Vagina (tissue), 2 donors: ENCODE measurements at places on chromosomes 4 and X. TPM values are rescaled to one million over a fixed set of nuclear protein-coding genes. Genes with fewer than 3 reads are reported as not detected.

Gene TLR1
- total RNA-seq: 10.3 TPM

DNA sequence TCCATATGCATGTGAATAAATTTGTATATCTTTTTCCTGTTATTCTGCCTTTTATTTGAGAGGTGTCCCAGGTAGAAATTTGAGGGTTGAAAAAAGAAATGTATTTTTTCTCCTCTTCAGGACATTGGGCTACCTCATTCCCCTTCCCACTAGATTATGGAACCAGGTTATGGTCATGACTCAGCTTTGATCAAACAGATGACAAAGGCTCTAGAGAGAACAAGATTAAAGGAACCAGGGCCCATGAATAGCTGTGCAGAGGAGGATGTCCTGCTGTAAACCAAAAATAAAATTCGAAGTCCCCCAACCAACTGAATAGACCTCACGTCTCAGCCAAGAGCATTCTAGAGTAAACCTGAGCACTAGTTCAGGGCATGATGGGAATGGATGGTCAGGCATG lies 313.2 kb downstream of the RAPGEF2 start:
- no peaks in the 10 kb centered on the region for H3K36me3 ChIP-seq
- no peak for DNase-seq
- no peaks in the 10 kb centered on the region for H3K4me1 ChIP-seq
- H3K27ac ChIP-seq: no peak overlapping the region
- no peaks in the 10 kb centered on the region for H3K27me3 ChIP-seq
- no peak overlapping the region for H3K4me3 ChIP-seq

DNA sequence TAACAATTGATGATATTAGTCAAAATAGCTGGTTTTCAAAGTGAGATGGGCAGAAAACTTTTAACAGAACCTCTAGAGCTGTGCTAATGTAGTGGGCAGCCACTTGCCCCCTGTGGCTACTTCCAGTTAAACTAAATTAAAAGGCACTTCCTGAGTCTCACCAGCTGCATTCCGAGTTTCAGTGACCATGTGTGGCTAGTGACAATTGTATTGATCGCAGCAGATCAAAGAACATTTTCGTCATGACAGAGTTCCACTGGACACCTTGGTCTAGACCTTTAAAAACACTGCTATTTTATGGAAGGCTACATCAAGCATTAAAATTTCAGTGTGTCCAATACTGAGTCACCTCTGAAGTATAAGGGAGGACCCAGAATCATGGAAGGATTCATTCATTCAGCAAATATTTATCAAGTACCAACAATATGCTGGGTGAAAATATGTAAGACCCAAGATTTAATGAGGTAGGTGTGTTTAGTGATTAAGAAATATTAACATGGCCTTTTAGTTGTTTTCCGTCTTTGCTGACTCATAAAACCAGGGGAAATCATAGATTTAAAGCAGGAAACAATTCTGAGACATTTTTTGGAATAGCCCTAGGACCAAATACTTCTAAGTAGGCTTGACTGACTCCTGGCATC lies 5.1 kb upstream of the FAT1 start:
- H3K27me3 ChIP-seq: no peaks in the 10 kb centered on the region
- H3K4me1 ChIP-seq: peaks cover 7% of the 10 kb centered on the region
- no peak for DNase-seq
- no peak overlapping the region for H3K27ac ChIP-seq

GRCh38 chr4:14149176-14150053 lies 521.9 kb upstream of the BOD1L1 start:
- no peak overlapping the region for H3K27ac ChIP-seq
- H3K36me3 ChIP-seq: no peaks in the 10 kb centered on the region
- H3K27me3 ChIP-seq: no peaks in the 10 kb centered on the region
- DNase-seq: no peak

Gene CLTRN
- total RNA-seq: not detected

- no peak overlapping the region for H3K4me3 ChIP-seq
- H3K27ac ChIP-seq: no peak overlapping the region
- H3K36me3 ChIP-seq: no peaks in the 10 kb centered on the region
- DNase-seq: no peak
- no peaks in the 10 kb centered on the region for H3K27me3 ChIP-seq
These were observed 127.4 kb upstream of the RPL34 start for GRCh38 chr4:108492816-108493595.

Gene ATP10D
- total RNA-seq: 25.3 TPM

- H3K27me3 ChIP-seq: no peaks in the 10 kb centered on the region
- H3K4me1 ChIP-seq: no peaks in the 10 kb centered on the region
These were observed 114.0 kb downstream of the ENPP6 start for GRCh38 chr4:184103527-184104264.

Gene GAGE12H
- total RNA-seq: not detected

DNA sequence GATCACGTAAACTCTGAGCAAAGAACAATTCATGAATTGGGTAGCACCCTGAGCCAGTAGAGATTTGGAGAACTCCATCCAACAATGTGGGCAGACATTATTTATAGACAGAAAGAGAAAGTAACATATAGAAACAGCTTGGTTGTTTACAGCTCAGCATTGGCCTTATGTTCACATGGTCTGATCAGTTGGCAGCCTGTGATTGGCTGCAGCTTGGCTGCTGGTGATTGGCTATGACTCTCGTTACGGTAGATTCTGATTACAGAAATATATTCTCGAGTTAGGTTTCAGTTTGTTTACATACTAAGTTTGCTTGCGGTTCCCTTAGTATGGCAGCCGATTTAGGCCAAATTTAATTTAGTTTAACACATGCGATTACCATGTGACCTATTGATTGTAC lies 663.4 kb downstream of the RAPGEF2 start:
- DNase-seq: no peak
- no peaks in the 10 kb centered on the region for H3K27me3 ChIP-seq
- no peaks in the 10 kb centered on the region for H3K36me3 ChIP-seq
- no peaks in the 10 kb centered on the region for H3K4me1 ChIP-seq
- H3K27ac ChIP-seq: no peak overlapping the region
- no peak overlapping the region for H3K4me3 ChIP-seq

- no peak overlapping the region for H3K4me3 ChIP-seq
- H3K4me1 ChIP-seq: no peaks in the 10 kb centered on the region
- H3K36me3 ChIP-seq: no peaks in the 10 kb centered on the region
- H3K27ac ChIP-seq: no peak overlapping the region
- no peak for DNase-seq
These were observed 14.6 kb downstream of the CCKAR start for GRCh38 chr4:26475716-26476115.

DNA sequence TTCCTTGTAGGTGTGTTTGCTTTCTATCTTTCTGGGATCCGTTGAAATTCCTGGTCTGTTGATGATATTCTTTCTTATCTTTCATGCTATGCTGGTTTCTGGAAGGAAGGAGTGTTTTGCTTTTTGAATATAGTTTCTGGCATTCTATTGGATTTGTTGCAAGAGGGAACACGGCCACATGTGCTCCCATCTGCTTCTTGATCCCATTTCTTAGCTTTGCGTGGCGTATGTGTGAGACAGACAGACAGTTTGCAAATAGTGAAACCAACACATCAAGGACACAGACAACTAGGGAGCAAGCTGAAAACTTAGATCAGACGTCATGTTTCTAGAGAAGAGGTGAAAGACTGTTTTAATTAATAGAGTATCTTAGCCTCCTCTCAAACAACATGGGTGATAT lies 261.9 kb upstream of the PUDP start:
- no peaks in the 10 kb centered on the region for H3K4me1 ChIP-seq
- H3K27ac ChIP-seq: no peak overlapping the region

Gene MORC4
- 17.9 TPM for total RNA-seq

DNA sequence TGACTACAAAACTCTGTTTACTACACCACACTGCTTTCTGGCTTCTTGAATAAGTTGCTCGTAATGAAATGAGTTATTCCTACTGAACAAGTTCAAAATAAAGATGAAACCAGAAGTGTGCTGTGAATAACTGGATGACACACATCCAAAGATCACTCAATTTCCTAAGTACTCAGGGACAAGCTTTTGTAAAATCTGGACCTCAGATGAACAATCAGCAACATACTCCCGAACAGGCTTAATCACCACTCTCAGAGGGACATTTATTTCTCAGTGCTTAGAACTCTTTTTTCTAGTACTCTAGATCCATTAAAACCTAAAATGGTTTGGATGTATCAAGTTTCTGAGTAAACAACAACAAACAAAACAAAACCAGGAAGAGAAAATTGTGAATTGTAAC lies 61.5 kb upstream of the EXOC1L start:
- H3K27ac ChIP-seq: no peak overlapping the region
- no peak overlapping the region for H3K4me3 ChIP-seq
- H3K27me3 ChIP-seq: no peaks in the 10 kb centered on the region
- H3K4me1 ChIP-seq: no peaks in the 10 kb centered on the region
- no peaks in the 10 kb centered on the region for H3K36me3 ChIP-seq

DNA sequence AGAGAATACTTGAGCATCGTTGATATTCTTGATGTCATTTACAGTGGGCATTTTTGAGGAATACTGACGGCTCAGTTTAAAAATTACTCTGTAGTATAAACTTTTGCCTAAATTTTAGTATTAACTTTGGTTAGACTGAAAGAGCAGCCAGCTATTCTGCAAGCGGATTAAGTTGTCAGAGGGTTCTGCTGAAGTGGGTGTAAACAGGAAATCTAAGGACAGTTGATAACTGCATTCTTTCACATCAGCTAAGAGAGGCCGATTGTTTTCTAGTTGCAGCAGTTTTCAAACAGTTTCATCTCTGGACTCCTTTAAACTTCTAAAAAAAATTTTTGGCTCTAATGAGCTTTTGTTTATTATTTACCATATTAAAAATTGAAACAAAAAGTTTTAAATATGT lies 149.6 kb downstream of the RAPGEF2 start:
- H3K4me3 ChIP-seq: no peak overlapping the region
- no peaks in the 10 kb centered on the region for H3K27me3 ChIP-seq
- H3K36me3 ChIP-seq: no peaks in the 10 kb centered on the region
- no peak for DNase-seq
- H3K27ac ChIP-seq: no peak overlapping the region
- H3K4me1 ChIP-seq: peaks cover 8% of the 10 kb centered on the region

Gene ERAS
- not detected for total RNA-seq

GRCh38 chrX:103310555-103311398 lies at the start of gene BEX2:
Gene BEX2 (minus strand): TSS chrX:103310990. CDS start chrX:103309976, 1,014 bp downstream.
- no peak for DNase-seq
- peaks cover 6% of the 10 kb centered on the region for H3K4me1 ChIP-seq
- H3K27ac ChIP-seq: no peak within 1 kb of the TSS
- H3K27me3 ChIP-seq: no peaks in the 10 kb centered on the region

DNA sequence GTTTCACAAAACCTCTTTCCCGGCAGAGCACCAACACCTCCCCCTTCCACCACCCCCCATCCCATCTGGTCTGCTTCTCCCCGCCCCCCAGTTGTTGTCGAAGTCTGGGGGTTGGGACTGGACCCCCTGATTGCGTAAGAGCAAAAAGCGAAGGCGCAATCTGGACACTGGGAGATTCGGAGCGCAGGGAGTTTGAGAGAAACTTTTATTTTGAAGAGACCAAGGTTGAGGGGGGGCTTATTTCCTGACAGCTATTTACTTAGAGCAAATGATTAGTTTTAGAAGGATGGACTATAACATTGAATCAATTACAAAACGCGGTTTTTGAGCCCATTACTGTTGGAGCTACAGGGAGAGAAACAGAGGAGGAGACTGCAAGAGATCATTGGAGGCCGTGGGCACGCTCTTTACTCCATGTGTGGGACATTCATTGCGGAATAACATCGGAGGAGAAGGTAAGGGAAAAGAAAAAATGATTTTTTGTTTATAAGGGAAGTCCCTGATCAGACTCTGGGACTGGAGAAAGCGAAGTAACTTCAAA lies at the start of gene PDGFRA:
Gene PDGFRA, plus strand, starts transcription at position 333 of the 541 bp plus-strand sequence. CDS start 29,476 bp downstream, outside the sequence.
- H3K4me3 ChIP-seq: peak within 1 kb of the TSS; percentile 56
- peak; percentile 94 for DNase-seq
- H3K27ac ChIP-seq: peak within 1 kb of the TSS; percentile 87

Gene PRSS12
- total RNA-seq: 15.0 TPM

- H3K4me3 ChIP-seq: no peak overlapping the region
- no peaks in the 10 kb centered on the region for H3K4me1 ChIP-seq
- DNase-seq: no peak
- H3K27ac ChIP-seq: no peak overlapping the region
- H3K36me3 ChIP-seq: no peaks in the 10 kb centered on the region
These were observed 39.8 kb upstream of the VCX3A start for GRCh38 chrX:6574762-6575161.

Gene PAPSS1
- 27.5 TPM for total RNA-seq

- no peak overlapping the region for H3K4me3 ChIP-seq
- no peaks in the 10 kb centered on the region for H3K27me3 ChIP-seq
- no peak overlapping the region for H3K27ac ChIP-seq
- DNase-seq: no peak
These were observed 181.5 kb downstream of the SHROOM3 start for GRCh38 chr4:76616526-76616925.

- no peaks in the 10 kb centered on the region for H3K36me3 ChIP-seq
- H3K4me3 ChIP-seq: no peak overlapping the region
- peaks cover 5% of the 10 kb centered on the region for H3K4me1 ChIP-seq
- H3K27ac ChIP-seq: no peak overlapping the region
These were observed 7.3 kb upstream of the RNF150 start for GRCh38 chr4:141140391-141141200.

- H3K27ac ChIP-seq: no peak overlapping the region
- H3K36me3 ChIP-seq: no peaks in the 10 kb centered on the region
- no peaks in the 10 kb centered on the region for H3K27me3 ChIP-seq
- no peak overlapping the region for H3K4me3 ChIP-seq
- DNase-seq: no peak
These were observed 513.1 kb upstream of the CNKSR2 start for GRCh38 chrX:20861113-20861512.

DNA sequence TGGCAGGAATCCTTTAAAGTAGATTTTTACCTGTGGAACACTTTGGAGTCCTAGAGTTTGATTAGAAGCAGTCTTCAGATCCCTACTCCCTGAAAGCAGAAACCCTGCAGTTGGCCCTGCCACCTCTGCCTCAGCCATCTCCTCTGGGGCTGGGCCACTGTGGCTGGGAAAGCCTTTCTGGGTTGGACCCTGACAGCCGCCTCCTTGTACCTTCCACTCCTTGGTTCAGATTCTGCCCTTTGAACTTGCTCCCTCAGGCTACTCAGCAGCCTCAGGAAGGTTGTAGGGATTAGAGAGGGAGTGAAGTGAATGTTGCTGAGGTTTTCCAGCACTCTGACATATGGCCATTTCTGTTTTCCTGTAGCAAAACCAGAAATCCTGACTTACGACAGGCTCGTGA lies 65.5 kb downstream of the KIT start:
- H3K36me3 ChIP-seq: no peaks in the 10 kb centered on the region
- no peak overlapping the region for H3K4me3 ChIP-seq
- H3K27me3 ChIP-seq: no peaks in the 10 kb centered on the region
- no peak overlapping the region for H3K27ac ChIP-seq

Gene SPATA4
- not detected for total RNA-seq

DNA sequence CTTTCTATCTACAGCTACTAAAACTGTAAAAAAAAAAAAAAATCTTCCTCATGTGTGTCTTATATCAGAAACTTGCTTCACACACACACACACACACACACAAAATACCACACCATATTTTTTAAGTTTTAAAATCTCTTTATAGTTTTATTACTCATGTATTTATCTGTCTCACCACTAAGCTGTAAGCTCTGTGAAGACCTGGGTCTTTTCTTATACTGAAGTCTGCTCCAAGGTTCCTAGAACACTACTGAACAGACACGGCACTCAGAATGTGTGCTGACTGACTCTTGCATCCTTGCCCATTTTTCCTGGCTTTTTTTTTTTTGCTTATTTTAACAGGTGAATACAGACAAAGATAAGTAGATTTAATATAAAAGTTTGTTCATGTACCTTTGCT lies 135.6 kb upstream of the CXXC4 start:
- no peak for DNase-seq
- no peak overlapping the region for H3K27ac ChIP-seq
- H3K4me1 ChIP-seq: no peaks in the 10 kb centered on the region
- no peaks in the 10 kb centered on the region for H3K27me3 ChIP-seq
